ENCODE measurements at places on chromosomes 1 and 21.

DNA sequence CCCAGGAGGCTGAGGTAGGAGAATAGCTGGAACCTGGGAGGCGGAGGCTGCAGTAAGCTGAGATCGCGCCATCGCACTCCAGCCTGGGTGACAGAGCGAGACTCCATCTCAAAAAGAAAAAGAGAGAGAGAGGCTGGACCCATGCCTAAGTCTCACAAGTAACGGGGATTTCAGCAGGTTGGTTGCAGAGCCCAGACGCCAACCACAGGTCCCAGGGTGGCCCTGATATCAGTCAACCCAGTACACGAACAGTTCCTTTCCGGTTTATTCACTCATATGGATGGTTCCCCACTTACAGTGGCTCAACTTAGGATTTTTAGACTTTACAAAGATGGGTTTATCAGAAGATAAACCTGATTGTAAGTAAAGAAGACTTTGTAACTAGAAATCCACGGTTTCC, 40.9 kb downstream of the CLSTN1 start:
- DNase-seq, result no peak

- no peak for DNase-seq
Measured at GRCh38 chr1:121413821-121414220, 229.0 kb downstream of the SRGAP2C start.

GRCh38 chr1:117371441-117372151, 4.3 kb downstream of the MAN1A2 start:
- DNase-seq, result no peak

DNA sequence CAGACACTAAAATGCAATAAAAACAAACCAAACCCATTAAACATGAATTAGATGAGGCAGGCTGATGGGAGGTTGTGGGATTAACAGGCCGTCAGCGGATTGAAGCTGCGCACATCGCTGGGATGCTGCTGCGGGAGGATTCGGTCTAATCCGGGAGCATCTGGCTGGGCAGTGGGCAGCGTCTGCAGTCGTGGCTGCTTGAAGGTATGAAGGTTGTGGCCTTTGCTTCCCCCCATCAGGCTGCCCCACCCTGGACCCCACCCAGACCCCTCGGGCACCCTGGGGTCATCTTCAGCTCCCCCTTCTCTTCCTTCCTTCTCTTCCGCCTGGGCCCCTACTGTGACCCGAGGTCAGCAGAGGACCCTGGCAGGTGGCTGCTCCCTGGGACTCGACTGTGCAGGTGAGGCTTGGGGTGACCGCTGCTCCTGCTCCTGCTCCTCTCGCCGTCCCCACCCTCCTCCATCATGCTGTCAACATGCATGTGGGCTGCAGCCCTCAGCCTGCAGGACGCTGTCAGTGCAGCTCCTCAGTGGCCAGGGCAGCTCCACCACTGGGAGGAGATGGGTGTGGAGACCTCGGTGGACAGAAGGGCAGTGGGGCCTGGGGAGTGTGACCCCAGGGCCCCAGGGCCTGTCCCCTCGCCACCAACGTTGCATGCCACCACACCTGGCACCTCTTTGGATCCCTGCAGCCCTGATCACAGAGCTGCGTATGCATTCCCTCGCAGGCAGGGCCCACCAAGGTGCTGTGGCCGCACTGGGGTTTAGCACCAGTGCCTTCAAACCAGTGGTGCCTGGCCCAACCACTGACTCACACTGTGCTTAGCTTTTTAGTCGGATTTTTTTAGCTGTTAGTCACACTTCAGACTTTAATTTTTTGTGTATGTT, 112.2 kb upstream of the COL6A1 start:
- no peak for DNase-seq

GRCh38 chr1:7608628-7609305, 162.3 kb upstream of the VAMP3 start:
- no peak for DNase-seq

DNA sequence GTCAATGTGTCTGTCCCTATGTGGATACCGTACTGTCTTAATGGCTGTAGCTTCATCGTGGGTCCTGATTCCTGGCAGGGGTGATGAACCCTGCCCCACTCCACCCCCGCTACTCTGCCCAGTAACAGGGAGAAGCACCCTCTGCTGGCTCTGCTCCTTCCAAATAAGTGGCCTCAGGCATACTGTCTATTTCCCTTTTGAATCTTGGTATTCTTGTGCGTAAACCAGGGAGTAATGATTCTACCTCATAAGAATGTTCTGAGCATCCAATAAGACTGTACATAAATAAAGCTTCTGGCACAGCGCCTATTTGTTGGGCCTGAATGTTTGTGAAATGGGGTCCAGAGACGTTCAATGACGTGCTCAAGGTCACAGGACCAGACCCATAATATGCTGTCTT, 35.2 kb upstream of the CTPS1 start:
- DNase-seq, result no peak

GRCh38 chr1:236992449-236992848, 11.8 kb downstream of the MT1HL1 start:
- no peak for DNase-seq

- DNase-seq, result no peak
Measured at GRCh38 chr1:39866767-39867166, 16.5 kb downstream of the TRIT1 start.
